Kidney capillary endothelial cell (primary cell): ENCODE measurements at places on chromosomes 16 and 17.

- DNase-seq = no peak
Observed at GRCh38 chr17:43354371-43354770, 44.4 kb upstream of the ARL4D start.

DNA sequence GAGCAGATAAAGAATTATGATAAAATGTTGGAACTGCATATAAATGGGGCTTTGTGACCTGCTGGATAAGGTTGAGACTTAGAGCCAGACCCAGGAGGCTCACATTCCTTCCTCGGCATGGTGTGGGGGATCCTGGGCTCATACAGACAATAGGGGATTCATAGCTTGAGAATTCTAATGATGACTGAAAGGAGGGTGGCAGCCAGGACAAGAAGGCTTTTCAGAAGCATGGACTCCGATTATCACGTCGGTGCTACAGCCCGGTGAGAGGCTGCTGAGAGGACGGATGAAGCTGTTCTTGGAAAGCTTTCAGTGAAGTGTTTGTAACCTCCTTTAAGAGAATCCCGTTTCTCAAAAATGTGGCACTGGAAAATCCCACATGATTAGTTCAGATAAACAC lies 167.2 kb downstream of the ANKFN1 start:
- no peak for DNase-seq

DNA sequence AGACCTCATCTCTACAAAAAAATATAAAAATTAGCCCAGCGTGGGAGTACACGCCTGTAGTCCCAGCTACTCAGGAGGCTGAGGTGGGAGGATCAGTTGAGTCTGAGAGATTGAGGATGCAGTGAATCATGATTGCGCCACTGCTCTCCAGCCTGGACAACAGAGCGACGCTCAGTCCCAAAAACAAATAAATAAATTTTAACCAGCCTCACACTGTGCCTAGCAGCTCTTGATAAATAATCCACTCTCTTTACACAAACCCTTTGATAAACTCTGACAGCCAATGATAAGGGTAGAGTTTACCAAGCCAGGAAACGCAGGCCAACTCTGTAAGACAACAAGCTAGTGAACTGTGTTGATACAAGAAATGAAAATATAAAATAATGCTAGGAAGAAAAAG lies 32.7 kb downstream of the LITAF start:
- DNase-seq = no peak

- no peak for DNase-seq
Observed at GRCh38 chr16:26961459-26961858, 105.3 kb upstream of the C16orf82 start.

- no peak for DNase-seq
Observed at GRCh38 chr16:88357317-88358022, 25.3 kb upstream of the ZNF469 start.

- DNase-seq = no peak
Observed at GRCh38 chr17:3956983-3957382, 7.3 kb downstream of the ATP2A3 start.

DNA sequence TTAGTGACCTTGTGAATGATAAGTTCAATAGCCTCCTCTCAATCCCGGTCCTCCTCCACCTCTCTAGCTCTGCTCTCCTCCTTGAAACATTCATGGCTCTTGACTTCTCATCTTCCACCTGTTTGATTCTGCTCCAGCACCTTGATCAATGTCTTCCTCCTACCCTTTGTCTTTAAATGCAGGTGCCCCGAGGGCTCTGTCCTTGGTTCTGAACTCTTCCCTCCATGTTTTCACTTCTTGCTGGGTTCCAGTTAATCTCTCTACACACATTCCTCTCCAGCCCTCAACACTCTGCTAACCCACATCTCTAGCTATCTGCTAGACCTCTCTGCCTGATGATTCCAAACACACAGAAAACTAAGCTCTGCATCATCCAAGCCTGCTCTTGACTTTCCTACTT lies 13.4 kb downstream of the CD300E start:
- no peak for DNase-seq

- no peak for DNase-seq
Observed at GRCh38 chr16:72946474-72947194, 101.3 kb downstream of the ZFHX3 start.

DNA sequence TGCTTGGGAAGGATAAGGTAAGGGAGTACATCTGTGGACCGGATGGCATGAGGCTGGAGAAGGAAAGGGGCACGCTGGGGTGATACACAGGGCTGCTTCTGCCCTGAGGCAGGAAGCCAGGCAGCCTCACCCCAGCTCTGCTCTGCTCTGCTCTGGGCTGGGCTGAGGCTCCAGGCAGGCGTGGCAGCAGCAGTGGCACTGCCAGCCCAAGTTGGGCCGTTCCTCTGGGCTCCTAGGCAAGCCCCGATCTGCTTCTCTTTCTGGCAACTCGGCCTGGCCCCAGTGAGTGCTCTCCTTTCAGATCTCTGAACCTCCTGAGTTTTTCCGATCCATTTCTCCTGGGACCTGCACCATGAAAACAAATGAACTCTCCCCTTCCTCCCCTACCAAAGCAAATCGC lies 44.9 kb downstream of the VAC14 start:
- DNase-seq = no peak

DNA sequence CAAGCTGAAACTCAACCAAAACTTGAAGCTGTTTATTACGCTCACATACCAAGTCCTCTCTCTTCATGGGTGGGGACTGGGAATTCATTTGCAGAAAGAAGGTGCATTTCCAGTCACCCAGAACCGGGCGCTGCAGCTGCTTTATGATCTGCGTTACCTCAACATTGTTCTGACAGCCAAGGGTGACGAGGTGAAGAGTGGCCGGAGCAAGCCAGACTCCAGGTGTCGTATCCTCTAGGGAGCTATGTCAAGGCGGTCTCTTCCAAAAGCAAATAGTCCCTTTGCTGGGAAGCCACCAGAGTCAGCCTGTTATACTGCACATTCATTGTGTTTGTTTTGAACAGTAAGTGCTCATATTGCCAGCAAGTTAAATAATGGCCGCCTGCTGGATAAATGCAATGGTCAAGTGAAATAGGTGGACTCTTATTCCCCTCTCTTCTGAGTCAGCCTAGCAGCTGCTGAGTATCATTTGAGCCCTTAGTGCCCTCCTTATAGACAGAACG lies 12.7 kb downstream of the COG1 start:
- DNase-seq = no peak

DNA sequence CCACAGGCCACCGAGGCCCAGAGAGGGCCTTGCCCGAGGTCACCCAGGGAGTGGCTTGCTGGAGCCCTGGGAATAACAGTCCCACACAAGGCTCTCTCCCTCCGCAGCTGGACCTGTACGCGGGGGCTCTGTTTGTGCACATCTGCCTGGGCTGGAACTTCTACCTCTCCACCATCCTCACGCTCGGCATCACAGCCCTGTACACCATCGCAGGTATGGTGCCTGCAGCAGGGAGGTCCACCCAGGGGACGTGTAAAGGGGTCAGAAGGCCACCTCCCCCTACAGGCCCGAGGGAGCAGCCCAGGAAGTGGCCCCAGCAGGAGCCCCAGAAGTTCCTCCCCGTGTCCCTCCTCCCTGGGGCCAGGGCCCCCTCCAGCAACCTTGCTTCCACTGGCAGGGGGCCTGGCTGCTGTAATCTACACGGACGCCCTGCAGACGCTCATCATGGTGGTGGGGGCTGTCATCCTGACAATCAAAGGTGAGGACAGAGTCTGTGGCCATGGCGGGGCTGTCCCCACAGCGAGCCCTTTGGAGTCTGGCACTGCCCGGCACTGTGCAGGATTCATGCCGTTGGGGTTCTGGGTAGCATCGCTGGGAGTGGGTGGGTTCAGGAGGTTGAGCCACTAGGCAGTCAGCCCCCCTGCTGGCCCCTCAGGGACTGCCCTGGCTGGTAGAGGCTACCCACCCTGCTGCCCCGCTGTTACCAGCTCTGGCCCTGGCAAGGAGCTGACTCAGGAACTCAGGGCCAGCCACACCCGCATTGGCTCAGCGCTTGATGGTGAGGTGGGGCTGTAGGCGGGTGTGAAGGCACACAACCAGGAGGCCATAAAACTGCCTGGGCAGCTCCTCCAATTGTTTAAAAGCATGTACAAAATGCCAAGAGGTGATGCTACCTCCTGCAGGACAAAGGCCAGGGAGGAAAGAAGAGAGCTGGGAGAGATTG lies 17.3 kb downstream of the SLC5A10 start:
- no peak for DNase-seq

DNA sequence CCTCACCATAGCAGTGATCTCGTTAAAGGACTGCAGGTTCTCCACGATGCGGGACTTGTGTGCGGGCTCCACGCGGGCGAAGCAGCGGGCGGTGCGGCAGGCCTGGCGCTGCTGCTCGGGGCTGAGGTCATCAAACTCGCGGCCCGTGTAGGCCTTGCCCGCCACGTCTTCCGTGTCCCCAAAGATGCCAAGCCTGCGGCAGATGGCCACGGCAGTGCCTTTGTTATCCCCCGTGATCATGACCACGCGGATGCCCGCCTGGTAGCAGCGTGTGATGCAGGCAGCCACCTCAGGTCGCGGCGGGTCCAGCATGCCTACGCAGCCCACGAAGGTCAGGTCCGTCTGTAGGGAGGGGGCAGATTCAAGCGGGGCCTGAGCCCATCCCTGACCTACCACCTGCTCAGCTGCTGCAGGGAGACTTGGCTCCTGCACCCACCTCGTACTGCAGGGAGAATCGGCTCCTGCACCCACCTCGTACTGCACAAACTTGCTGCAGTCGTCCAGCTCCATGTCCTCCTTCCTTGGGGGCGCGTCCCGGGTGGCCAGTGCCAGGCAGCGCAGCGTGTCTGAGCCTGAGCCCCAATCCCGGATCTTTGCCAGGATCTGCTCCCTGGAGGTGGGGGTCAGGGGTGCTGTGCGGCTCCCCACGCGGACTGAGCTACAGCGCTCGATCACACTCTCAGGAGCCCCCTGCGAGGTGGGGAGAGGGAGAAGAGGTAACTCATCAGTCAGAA lies 23.1 kb downstream of the ATP2A3 start:
- no peak for DNase-seq

DNA sequence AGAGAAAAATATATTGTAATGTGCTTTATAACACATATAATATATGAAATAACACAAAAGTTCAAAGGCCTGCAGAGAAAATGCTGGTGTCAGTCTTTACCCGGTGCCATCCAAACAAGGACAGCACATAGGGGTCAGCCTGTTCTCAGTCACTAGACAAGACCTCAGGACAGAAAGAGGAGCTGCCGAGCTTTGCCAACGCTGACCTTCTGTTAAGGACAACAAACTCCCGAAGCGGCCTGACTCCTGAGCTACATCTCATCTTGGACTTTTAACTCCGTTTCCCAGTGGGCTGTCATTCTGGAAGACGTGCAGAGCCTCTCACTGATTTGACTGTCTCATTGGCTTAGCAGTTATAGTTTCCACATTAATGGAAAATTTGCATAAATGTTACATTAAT lies 6.9 kb downstream of the ELAC2 start:
- DNase-seq = no peak

DNA sequence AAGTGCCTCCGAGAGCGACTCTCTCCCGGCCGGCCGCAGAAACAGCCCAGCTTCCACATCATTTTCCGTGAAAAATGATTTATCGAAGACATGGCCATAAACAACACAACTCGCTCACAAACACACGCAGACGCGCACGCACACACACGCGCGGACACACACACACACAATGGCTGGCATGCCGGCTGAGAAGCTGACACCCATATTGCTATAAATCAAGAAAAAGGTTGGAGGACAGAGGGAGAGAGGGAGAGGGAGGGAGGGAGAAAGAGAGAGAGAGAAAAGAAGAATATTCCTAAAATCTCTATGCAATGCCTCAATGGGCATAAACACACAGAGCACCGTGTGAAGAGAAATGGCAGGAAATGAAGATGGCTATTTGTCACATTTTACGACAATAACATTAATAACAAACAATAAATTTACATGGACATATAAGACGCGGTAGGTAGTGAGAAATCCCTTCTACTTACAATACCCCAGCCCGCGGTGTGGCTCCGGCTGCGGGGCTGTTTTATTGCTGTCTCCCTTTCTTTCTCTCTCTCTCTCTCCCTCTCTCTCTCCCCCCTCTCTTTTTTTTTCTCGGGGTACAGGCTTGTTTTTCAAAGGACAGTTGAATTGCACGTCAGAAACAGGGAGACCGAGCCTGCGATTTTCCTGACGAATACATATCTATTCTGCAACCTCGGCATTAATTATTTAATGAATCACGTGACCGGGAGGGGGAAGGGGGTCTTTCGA lies 9.5 kb downstream of the HOXB4 start:
- DNase-seq = no peak

GRCh38 chr17:77802811-77803220 lies 155.7 kb upstream of the TNRC6C start:
- no peak for DNase-seq

DNA sequence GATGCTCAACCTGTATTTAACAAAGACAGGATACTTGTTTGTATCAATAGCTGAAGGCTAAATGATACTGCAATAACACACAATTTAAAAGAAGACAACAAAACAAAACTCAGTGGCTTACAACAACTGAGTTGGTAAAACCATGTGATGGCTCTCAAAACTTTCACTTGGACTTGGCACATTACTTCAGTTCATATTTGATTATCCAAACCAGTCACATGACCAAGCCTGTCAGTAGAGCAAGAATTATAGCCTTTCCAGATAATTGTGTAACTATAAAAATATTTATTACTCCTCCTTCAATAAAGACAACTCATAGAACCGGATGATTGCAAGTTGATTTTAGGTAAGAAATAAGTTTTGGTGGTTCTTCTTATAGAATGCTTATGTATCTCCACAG lies 56.8 kb downstream of the NQO1 start:
- no peak for DNase-seq

DNA sequence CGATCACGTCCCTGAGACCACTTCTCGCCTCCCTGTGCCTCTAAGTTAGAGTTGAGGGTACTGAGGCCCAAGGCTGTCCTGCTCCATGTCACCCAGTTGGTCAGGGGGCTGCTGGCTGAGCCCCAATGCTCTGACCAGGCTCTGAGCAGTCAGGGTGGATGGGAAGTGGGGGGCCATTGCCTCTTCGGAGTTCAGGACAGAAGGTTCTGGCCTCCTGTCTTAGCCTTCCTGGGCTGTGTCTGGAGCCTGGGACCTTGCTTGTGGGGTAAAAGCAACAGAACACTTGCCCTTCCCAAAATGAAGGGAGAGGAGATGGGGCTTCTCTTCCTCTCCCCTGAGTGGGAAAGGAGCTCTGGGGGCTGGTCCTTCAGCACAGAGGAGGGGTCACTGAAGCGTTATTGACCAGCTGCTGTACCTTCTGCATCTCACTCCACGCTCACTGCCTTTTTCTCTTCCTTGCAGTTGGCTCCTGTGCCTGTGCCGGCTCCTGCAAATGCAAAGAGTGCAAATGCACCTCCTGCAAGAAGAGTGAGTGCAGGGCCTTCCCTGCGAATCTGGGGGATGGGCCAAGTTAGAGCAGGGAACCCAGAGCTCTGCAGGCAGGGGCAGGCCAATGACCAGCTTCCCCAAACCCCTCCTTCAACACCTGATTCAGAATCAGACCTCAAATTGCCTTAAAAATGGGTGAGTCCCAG lies 580 bp downstream of the MT1X start:
- no peak for DNase-seq

GRCh38 chr16:22955461-22956070 lies 141.6 kb downstream of the HS3ST2 start:
- DNase-seq = no peak
